CD4-positive, alpha-beta T cell treated with Interleukin-17A for 1 hour (primary cell): ENCODE measurements at places on chromosomes 13 and 19.

- DNase-seq, result no peak
Observed at GRCh38 chr13:63864171-63864902, 2448.7 kb upstream of the PCDH20 start.

GRCh38 chr19:15129856-15130585, 22.8 kb downstream of the SYDE1 start:
- peak; percentile 47 for DNase-seq

- no peak for DNase-seq
Observed at GRCh38 chr13:46101484-46102254, 3.2 kb downstream of the CPB2 start.

GRCh38 chr19:38321646-38322196, 2.1 kb downstream of the KCNK6 start:
- DNase-seq, result no peak

DNA sequence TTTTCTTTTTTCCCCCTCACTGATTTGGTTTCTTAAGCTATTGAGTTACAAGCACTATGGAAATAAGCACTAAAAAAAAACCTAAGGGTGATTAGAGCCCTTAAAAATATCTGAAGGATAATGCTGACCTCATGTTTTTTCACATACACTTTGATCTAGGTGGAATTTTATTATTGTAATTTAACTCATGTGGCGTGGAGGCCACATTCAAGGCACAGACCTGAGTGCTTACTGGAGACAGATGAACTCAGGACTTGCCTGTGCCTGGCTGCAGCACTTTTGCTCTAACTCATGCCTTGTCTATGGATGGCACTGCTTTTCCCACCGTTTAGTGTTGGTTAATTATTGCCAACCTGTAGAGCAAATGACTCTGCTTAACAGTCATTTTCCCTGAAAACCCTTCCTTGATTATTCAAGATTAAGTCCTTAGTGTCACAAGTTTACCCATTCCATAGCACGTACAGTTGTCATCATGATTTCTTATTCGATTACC, 541.4 kb downstream of the GPC6 start:
- DNase-seq, result no peak

DNA sequence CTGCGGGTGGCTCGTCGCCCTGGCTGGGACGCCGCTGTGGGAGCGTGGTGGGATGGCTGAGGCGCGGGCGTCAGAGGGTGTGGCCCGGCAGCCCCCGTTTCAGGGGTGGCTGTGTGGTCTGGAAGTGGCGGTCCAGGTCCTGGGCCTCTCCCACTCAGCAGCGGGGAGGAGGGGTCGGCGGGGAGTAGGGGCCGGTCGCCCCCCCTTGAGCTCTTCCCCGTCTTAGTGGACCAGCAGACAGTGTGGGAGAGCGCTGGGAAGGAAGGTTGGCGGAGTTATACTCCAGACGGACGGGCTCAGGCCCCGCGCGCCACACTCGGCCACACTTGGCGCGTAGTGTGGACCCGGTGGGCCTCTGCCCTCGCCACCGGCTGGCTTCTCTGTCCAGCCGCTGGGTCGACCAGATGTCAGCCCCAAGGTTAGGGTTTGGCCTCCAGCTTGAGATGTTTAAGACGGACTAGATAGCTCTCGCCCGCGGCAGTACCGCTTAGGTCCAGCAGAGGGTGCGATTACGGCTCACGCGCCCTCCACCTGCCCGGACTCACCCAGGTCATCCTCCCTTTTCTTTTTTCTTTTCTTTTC, 21.7 kb upstream of the ZNF429 start:
- DNase-seq, result peak; percentile 73

DNA sequence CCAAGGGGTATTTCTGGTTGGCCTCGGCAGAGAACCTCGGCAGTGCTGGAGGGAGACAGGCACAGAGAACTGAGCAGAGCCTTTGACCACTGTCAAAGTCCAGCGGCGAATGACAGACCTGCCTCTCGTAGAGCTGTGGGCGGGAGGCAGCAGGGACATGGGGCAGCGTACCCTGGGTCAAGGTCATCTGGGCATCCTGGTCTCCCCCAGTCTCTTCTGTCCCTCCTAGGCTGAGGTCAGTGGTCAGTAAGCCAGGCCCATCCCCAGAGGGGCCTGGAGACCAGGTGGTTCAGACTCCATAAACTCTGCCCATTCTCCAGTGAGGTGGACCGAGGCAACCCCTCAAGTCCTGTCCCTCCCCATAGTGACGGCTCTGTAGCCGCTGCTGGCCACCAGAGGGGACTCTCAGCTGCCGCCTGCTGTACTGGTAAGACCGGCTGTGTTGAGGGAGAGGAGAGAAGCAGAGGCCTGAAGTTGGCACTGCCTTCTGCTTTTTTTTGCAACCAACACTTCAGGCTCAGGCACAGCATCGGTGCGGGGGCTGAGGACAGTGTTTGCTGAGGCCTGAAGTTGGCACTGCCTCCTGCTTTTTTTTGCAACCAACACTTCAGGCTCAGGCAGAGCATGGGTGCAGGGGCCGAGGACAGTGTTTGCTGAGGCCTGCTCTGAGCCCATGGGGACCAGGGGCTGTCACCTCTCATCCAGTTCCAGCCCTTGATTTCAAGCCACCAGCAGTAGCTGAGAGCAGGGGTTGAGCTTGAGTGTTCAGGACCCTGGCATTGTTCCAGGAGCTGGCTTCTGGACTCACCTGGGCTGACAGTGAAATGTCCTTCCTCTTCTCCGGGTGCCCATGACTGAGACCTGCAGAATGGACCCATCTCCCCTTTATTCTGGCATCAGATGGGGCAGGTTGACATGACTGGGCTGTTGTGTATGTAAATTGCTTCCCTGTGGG, at the start of gene PGLYRP2:
Gene PGLYRP2, minus strand, starts transcription at position 111 of the 955 bp plus-strand sequence. CDS start 130 bp downstream, outside the sequence.
- DNase-seq, result no peak

DNA sequence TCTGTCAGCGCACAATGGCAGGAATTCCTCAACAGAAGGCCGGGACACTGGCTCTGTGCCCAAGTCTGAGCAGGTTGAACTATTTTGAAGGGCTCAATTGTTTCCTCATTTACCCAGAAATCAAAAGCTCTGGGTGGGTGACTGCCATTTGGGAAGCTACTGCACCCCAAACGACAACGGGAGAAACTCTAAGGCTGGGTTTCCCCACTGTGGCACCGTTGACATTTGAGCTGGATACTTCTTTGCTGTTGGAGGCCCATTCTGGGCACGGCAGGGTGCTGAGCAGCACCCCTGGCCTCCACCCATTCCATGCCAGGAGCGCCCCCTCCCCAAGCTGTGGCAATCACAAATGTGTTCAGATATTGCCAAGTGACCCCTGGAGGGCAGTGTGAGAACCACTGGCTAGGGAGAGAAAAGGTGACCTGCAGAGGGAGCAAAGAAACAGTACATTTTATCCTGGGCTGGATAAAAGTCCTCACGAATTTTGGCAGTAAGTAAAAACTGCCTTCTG, 62.5 kb downstream of the RFX2 start:
- DNase-seq, result no peak

GRCh38 chr19:15439078-15439799, 10.5 kb downstream of the WIZ start:
- DNase-seq, result no peak

- DNase-seq, result no peak
Observed at GRCh38 chr13:103218253-103218652, 152.0 kb upstream of the SLC10A2 start.

GRCh38 chr13:27370305-27370872, 54.0 kb upstream of the GTF3A start:
- no peak for DNase-seq

DNA sequence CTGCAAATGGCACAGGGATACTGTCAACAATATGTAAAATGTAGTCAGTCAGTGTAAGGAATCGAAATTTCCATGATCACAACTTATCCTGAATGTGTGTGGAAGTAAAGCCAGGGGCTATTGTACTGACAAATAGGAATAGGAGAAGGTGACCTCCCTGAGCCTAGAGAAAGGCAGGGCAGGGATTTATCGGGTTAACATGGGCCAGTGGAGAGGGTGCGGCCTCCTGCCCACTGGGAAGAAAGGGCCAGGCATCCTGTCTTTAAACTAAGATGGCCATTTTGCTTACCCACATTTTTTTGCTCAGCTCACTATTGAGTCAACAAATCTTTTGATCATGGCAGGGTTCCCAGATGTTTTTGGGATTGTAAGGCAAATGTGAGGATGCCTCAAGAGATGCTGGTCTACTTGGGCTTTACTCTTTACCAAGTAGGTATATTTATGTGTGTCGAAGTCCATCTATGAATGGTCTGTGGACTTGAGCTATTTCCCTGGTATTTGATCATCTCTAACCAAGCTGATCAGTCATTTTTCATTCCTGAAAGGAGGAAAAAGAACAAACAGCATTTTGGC, 116.6 kb upstream of the RNF113B start:
- no peak for DNase-seq

- peak; percentile 58 for DNase-seq
Observed at GRCh38 chr19:2478278-2478755, 2.4 kb downstream of the GADD45B start.

DNA sequence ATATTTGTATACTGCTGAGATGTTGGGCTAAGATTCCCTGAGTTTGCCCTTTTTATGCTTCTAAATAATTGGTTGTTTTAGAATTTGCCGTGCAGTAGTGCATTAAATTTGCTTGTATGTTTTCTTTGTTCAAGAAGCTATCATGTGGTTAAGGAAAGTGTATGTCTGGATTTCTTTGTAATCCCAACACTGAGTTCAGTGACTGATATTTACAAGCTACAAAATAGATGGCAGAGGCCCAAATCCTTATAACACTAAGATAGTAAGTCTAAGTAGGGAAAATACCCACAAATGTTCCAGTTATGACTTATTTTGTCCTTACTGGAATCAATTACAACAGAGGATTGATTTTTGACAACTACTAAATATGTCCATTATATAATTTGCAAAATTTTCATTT, 435.0 kb upstream of the KLF12 start:
- no peak for DNase-seq

GRCh38 chr13:66218583-66218982, 1011.6 kb downstream of the PCDH9 start:
- DNase-seq, result no peak

- DNase-seq, result no peak
Observed at GRCh38 chr13:33236021-33236420, 49.5 kb downstream of the STARD13 start.

DNA sequence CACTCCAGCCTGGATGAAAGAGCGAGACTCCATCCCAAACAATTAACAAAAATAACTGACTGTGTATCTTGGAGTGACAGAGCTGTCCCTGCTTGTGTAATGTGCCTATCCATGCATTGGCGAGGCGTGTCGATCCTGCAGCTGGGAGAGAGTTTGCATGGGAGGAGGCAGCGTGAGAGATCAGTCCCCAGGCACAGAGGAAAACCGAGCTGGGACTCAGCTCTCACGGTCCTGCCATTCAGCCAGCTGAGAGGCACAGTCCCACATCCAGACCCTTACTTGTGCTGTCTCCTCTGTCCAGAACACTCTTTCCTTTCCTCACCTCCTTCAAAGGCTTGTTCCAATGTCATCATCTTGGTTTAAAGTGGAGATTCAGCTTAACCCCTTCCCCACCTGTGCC, 11.9 kb upstream of the SULT2B1 start:
- no peak for DNase-seq

DNA sequence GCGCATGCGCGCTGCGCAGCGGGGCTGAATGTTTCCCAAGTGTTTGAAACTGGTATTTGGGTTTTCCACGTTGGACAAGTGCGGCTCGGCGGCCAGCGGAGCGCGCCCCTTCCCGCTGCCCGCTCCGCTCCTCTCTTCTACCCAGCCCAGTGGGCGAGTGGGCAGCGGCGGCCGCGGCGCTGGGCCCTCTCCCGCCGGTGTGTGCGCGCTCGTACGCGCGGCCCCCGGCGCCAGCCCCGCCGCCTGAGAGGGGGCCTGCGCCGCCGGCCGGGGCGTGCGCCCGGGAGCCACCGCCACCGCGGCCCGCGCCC, at the start of gene ING1:
Gene ING1, plus strand, starts transcription at position 59 of the 311 bp plus-strand sequence. CDS start 450 bp downstream, outside the sequence.
- DNase-seq, result no peak

GRCh38 chr13:109537584-109537983, 248.8 kb downstream of the IRS2 start:
- DNase-seq, result no peak

DNA sequence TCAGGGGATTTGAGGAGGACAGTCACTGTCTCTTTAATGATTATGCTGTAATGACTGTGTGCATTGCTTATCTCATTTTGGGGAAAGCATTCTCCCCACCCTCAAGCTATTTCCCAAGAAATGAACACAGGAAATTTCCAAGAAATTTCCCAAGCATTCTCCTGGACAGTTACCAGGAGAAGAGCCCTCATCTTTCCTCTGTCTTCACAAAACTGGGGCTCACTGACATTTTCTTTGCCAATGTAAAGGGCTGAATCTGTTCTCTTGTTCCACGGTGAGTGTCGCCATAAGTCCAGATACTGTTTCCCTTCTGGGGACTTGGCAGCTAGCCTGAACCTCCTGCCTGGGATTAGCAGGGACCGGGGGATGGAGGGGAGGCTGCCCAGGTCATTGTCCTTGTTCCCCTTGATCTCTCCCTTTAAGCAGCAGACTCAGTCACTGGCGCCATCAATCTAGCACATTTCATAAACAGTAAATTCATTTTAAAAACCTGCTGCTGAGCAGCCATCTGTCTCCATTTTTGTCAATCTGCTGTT, 172.8 kb downstream of the DNAJC15 start:
- no peak for DNase-seq

- no peak for DNase-seq
Observed at GRCh38 chr19:11534538-11534937, 4.1 kb upstream of the CNN1 start.

DNA sequence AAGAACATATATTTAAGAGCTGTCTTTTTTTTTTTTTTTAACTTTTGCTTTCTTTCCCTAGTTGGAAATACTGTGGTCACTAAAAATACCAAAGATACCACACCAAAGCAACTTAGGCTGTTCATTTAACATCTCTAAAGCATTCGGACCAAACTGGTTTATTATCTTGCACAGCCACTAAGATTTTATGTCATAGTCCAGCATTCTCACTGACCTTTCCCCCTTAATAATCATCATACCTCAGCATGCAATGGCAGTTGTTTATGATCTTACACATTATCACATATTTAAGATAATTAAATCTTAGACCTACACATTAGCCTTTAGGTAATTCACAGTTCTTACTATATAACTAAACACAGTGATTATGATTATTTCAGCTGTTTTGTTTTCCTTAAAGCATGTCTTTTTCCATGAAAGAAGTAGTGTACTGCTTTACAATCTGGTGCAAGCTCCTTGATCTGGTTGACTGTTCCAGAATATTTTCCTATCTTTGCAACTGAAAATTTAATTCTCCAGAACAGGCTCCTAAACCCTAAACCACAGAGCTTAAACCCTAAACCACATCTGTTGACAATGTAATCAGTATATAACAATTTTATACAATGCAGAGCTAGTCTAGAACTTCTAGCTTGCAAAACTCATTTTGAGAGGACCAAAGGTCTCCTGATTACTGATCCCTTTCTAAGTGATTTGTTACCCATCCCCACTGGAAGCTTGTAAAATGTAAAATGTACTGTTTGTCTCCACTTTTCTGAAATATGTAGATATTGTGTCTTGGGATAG, 74.2 kb downstream of the CDK8 start:
- no peak for DNase-seq

- no peak for DNase-seq
Observed at GRCh38 chr19:55044771-55045716, 7.0 kb upstream of the GP6 start.

GRCh38 chr13:99366075-99366987, 59.1 kb upstream of the GPR183 start:
- DNase-seq, result peak; percentile 44
